ENCODE measurements at places on chromosomes 1 and 21. TPM values are rescaled to one million over a fixed set of nuclear protein-coding genes. Genes with fewer than 3 reads are reported as not detected.

DNA sequence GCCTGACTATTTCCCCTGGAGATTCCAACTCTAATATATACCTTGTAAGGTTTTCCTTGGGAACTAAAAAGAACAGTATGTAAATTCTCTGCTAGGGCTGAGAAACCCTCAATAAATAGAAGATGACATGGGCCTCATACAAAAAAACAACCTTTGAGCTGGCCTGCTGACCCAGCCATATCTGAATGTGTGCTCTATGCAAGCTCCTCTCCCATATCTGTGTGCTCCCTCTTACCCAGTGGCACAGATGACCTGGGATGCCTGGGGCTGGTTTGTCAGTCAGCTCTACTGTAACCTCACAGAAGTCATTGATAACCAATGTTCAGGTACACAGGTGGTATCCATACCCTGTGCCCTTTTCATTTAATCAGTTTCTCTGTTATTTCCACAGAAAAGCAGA is 329.2 kb downstream of the SEC16B start:
- no peak for DNase-seq

PROK1 gene
- not detected for total RNA-seq

DNA sequence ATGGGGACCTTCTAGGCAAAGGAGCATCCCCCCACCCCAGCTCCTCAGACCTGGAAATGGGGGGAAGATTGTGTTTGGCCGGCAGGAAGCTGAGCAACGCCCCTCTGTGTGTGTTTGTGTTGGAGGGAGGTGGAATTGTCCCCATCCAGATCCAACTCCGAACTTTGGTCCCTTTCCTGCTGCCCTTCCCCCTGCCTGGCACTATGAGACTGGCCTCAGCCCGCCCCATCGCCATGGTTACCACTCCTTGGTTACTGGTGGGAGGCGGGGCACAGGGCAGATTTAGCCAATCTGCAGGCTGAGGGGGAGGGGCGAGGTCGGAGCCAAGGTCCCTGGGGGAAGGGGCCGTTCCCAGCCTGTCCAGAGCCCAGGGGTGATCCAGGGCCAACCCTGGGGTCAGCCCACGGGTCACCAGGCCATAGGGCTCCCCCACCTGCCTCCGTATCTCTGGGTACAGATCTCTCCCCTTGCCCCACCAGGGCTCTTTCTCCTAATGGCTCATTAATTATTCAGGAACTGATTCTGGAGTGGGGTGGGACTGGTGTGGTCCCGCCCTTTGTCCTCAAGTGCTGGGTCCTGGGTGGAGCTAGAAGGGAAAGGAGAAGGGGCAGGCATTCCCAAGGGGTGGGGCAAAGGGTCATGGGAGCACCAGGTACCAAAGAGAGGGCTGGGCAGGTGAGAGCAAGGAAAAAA is 15.2 kb downstream of the PTPRF start:
- DNase-seq: peak; percentile 23

DNA sequence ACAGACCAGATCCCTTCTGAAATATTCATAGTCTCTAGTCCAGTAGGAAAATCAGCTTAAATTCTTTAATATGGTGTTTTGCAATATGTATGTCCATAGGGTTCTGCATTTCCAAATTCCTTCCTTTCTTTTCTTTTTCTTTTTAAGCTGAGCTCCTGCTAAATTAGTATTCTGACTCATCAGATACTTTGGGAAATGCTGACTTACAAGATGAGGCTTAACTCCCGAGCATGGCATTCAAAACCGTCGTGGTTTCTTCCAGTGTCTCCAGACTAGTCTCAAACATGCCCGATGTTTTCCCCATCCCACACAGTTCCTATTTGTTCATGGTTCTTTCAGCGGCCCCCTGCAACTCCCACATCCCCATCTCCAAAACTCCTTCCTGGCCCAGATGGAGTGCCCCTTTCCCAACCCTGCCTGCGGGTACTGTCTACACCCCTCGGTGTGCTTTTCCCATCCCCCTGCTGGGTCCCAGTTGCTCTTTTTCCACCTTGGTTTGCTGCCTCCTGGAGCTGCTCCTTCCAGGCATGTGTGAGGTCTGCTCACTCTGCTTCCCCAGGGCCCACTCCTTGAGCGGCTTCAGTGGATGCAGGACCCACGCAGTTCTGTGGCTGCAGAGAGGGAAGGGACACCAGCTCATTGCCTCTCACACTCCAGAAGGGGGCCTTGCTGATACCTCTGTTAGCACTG is 19.5 kb upstream of the ETV3 start:
- DNase-seq: peak; percentile 56

GRCh38 chr1:196449460-196449859 is 158.8 kb downstream of the KCNT2 start:
- DNase-seq: no peak

- peak; percentile 89 for DNase-seq
Observed at GRCh38 chr1:28648008-28648473, 359 bp upstream of the RNU11 start.
